Posterior cingulate gyrus (tissue), 11 donors: ENCODE measurements at places on chromosomes 1 and 21.

GRCh38 chr1:198276241-198276640 is 119.4 kb downstream of the NEK7 start:
- no peak for DNase-seq

DNA sequence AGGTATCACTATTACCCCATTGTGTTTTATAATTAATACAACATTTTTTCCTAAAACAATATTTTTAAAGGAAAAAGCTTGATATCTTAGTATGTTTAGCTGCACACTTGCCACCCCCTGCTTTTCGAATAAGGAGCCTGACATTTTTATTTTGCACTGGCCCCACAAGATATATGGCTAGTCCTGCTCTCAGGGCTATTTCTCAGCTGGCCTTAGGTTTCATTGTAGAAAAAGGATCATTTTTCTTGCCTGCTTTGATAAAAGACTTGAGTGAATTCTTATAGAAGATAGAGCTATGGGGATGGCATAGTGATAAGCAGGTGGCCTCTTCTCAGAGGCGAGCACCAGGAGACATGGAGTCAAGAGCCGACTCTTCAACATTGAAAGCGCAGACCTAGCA is 167.0 kb downstream of the FAM78B start:
- DNase-seq: no peak

DNA sequence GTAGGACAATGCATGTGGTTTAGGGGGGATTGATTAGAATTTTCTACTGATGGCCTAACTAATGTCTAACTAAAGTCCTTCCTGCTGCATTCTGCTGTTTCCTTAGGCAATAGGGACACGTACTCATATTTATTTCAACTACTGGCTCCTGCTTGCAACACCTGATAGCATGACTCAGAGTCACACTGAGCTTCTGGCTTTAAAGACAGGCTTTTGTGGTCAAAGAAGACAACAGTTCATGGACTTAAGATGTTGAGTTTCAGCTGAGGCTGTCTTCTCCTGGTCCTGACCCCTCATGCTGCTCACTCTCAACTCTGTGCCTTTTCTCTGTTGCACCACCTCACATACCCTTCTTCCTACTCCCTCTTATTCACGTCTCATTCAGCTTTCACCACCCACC is 29.1 kb upstream of the TRABD2B start:
- DNase-seq: no peak

GRCh38 chr1:93960641-93961147 is 51.5 kb upstream of the GCLM start:
- DNase-seq: no peak

- no peak for DNase-seq
These were observed 457 bp downstream of the VAV3 start for GRCh38 chr1:107964336-107965109.

- peak; percentile 46 for DNase-seq
These were observed 1.8 kb upstream of the FCRL6 start for GRCh38 chr1:159800177-159800930.

DNA sequence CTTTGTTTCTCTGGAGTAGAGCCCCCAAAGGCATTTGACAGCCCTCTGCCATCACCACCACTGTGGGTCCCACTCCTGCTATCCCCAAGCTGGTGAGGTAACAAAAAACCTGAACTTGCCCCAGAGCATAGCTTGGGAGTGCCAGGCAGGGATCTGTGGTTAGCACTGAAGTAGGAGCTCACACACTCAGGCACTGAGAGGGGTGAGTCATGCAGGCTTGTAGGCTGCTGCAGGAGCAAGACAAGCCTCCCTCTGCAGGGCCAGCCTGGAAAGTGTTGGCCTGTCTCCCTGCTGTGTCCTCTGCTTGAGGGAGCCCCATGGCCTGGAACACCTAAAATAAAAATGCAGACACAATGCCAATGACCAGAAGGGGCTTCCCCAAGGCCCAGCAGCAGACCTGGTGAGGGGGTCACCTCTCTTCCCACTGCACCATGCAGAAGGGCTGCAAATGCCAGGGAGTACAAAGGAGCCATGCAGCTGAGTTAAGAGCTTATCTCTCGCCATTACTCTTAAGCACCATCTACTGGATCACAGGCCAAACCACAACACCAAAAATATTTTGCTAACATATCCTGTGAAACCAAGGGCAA is 108.9 kb upstream of the POGK start:
- no peak for DNase-seq

- no peak for DNase-seq
These were observed 6.7 kb downstream of the PFDN2 start for GRCh38 chr1:161111117-161111516.

DNA sequence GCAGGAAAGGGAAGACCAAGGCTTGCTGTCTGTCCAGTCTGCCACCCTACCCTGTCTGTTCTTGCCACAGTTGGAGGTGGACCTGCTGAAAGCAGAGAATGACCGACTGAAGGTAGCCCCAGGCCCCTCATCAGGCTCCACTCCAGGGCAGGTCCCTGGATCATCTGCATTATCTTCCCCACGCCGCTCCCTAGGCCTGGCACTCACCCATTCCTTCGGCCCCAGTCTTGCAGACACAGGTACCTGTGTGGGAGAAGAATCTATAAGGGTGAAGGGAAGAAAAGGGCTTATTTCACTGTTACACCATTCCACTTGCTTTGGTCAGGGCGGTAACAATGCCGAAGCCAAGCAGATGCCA is 20.3 kb upstream of the IPO9 start:
- no peak for DNase-seq

GRCh38 chr1:24888061-24888970 is 41.8 kb downstream of the RUNX3 start:
- no peak for DNase-seq

GRCh38 chr21:38997051-38997842 is 186.0 kb downstream of the PSMG1 start:
- no peak for DNase-seq

GRCh38 chr1:46517010-46517600 is 27.5 kb downstream of the DMBX1 start:
- DNase-seq: no peak

DNA sequence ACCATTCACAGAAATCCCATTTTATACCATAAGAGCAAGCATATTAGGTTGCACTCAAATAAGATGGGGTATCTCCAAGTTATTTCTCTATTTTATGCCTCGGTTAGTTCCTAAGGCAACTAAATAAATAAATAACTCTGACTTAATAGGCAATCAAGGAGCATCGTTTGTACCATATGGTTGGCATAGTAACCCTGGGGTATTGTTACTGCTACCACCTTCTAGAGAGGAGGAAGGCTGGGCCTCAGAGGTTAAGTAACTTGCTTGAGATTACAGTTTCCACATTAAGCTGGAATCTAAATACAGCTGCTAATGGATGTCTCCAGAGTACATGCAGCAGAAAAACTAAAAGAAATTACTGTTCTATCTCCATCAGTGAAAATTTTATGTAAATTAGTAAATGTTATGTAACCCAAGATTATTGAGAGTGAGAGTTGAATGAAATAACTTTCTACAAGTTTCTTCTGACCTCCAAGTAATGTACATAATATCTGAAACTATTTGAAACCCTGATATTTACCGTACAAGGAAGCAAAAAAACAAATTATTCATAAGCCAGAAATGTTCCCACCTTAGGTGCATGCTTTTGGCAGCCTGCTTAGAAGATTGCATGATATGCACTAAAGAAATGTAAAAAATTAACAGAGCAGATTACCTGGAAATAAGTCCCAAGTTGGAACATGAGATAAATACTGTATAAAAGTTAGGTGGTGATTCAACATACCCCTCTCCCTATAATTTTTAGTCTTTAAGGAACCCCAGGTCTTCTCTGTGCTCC is 127.0 kb downstream of the CRB1 start:
- no peak for DNase-seq

DNA sequence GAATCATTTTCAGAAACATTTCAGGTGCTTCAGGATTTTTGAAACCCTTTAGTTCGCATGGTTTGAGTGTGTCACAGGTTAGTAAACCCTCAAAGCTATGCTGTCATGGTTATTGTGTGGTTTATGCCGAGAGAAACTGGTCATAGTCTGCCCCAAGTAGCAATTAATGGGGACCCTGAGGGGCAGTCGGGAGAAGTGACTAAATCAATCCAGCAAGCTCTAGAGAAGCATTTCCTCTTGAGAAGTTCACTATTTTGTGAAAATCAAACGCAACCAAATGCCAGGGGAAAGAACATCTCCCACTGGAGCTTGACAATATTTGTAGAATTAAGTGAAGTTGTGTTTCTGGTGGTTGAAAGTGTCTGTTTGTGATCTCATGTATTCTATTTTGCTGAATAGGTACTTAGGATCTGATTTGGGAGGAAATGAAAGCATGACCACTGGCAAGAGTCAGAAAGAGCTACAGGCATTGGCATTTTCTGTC is 63.0 kb upstream of the BACH1 start:
- DNase-seq: no peak

DNA sequence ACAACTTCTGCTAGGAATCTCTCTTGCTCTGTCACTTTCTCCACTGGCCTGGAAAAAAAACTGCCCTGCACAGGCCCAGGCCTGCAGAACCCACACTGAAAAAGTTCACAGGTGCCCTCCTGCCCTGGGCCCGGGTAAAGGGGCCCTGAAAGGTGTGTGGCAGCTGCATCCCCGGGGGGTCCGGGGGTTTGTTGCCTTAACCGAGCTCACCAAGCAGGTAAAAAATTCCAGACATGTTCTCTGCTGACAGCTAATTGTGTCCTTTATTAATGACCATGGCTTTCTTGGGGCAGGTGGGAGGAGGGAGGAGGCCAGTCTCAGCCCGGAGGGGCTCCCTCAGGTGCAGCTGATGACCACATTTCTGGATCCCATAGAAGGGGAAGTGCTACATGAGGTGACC is 122.9 kb downstream of the LACTBL1 start:
- peak; percentile 3 for DNase-seq

- peak; percentile 48 for DNase-seq
These were observed 221.9 kb downstream of the PBX1 start for GRCh38 chr1:164780863-164781262.

GRCh38 chr1:30965924-30966599 is 57.5 kb upstream of the SDC3 start:
- no peak for DNase-seq

DNA sequence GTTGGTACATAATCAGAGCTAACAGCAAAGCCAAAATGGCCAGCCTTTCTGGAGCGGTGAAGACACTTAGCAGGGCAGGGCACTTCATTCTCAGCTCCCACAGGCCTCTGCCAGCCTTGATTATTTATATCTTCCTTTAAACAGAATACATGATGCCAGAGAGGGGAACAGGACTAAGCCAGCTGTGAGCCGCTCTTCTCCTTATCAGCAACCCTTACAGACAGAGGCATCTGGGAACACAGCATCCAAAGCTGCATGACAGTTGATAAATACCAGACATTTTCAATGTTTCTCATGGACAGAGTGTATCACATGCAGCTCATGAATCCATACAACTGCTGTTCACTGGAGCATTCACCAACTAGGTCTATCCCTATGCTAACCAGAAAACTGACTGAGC is 29.1 kb downstream of the DNAJC11 start:
- no peak for DNase-seq

DNA sequence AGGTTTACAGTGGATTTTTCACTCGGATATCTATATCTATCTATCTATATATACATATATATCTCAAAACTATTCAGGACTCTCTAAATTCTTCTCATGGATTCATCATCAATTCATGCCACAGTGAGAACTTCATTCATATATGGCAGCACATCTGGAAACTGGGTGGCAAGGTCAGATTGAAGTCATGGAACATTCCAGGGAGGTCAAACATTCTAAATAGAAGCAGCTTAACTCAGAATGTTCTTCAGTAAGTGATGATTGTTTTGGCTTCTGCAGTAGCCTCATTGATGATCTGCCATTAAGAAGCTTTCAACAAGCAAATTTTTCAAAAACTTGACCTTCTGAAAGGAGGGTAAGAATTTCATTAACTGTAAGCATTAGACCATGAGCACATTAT is 46.9 kb upstream of the ADAMTS1 start:
- DNase-seq: no peak

- no peak for DNase-seq
These were observed 53.8 kb downstream of the MACF1 start for GRCh38 chr1:39258146-39258924.

DNA sequence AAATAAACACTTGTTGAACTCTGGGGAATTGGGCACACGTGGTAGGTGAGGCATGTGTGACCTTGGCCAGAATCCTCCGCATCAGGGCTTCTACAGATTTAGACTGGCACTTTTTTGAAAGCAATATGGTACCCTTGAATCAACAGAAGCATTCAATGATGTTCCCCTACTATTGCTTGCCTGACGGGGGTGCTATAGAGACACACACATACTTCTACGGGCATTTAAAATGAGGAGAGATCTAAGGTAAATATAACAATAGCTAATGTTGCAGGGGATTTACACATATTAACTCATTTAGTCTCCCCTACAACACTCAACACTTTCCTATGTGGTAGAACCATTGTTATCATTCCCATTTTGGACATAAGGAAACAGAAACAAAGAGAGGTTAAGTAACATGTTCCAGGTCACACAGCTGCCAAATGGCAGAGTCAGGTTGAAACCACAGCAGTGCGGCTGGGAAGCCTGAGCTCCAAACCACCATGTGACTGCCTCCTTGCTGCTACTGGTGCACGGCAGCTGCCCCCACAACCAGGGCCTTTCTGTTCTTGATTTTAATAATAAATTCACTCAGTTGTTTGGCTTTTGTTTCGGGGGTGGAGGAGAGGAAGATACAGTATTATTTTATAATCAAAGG is 147.4 kb downstream of the ZNF281 start:
- DNase-seq: no peak
